Ecto neural progenitor cell (in vitro differentiated cells): ENCODE measurements at places on chromosomes 12 and 14.
A peak's percentile ranks its signal among the peaks of the same experiment; 100 is the strongest.

DNA sequence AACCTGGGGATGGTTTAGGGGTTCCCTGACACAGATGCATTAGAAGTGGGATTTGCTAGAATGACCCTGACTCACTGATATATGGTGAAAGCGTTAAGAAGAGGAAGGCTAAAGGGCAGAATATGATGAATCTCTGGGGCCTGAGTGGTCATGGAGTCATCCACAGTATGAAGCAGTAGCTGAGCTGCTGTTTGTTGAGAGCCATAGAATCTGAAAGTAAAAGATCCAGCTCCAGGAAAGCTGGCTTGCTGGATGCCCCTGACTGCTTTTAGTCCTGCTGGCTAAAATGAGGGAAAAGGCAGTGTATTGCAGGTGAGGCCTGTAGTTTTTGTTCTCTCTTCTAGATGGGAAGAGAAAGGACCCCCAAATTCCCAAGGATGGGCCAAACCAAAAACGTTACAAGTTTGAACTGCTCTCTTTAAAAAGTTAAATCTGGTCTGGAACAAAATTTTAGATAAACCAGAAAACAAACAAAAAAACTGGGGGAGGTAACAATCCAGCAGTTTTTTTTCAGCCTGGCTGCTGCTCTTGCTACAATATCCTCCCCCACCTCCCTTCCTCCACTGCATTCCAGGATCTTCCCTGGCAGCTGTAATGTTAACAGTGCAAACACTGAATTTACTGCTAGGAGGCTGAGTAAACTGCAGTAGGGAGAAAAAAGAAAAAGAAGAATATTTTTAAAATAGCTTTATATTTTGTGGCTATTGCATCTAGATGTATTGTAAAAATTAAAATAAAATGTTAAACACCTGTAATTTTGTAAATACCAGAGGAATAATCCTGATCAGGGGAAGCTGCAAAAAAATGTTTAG is 16.5 kb downstream of the SEL1L start:
- no peak for DNase-seq

DNA sequence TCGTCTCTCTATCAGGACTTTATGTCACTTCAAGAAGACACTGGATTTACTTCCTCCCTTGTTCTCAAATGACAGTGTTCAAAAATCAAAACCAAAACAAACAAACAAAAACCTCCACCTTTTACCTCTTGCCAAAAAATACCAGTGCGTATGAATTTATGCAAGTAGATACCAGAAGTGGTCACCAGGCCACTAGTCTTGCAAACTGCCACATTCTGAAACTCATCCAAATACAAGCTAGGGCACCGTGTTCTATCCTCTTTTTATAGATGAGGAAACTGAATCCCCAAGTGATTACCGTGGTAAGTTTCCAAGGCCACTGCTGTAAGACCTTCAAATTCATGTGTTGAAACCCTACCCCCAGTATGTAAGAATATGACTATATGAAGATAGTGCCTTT is 343.9 kb upstream of the KITLG start:
- DNase-seq, result no peak

DNA sequence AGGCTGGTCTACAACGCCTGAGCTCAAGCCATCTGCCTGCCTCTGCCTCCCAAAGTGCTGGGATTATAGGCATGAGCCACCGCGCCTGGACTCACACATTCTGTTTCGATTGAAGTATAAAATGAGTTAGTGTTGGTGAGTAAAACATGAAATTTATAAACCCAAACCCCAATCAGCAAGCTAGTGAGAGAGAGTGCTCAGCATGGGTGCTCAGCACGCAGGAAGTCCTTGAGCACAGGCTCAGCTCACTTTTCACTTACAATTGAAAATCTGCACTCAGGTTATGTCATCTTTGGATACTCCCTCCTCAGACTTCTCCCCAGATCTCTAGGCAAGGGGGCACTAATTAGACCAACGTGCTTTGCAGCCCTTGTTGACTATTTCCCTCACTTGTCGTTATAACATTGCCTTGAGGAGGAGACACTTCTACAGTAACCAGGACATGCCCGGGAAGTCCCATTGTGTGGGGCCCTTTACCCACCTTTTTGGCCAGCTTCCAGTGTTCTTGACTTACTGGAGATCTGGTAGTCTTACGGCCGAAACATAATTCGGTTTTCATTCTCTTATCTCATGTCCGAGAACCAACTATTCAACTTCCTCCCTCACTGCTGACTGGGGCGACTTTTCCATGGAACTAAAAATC is 68.5 kb upstream of the AMN1 start:
- DNase-seq, result no peak

GRCh38 chr12:107749083-107749482 is 11.9 kb downstream of the PRDM4 start:
- no peak for DNase-seq

DNA sequence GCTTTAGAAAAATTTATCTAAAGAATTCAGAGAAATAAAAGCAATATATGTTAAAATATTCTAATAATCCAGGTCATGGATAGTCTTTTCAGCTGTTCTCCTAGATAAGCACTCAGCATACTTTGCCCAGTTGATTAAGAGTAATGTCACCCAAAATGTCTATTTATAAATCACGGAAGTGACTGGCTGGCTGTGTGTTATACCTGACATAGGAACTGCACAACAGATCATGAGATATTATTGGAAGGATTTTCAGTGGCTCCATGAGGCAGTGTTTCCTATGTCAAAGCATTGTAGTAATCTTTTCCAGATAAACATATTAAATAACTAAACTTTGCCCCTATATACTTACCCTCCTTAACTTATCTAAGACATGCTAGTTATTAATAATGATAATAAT is 128.8 kb downstream of the ITPR2 start:
- no peak for DNase-seq

- DNase-seq, result no peak
Observed at GRCh38 chr14:28772613-28773012, 6.0 kb downstream of the FOXG1 start.

- DNase-seq, result no peak
Observed at GRCh38 chr14:101104485-101104884, 201.0 kb upstream of the RTL1 start.

GRCh38 chr14:97029800-97030199 is 232.6 kb downstream of the VRK1 start:
- DNase-seq, result no peak

DNA sequence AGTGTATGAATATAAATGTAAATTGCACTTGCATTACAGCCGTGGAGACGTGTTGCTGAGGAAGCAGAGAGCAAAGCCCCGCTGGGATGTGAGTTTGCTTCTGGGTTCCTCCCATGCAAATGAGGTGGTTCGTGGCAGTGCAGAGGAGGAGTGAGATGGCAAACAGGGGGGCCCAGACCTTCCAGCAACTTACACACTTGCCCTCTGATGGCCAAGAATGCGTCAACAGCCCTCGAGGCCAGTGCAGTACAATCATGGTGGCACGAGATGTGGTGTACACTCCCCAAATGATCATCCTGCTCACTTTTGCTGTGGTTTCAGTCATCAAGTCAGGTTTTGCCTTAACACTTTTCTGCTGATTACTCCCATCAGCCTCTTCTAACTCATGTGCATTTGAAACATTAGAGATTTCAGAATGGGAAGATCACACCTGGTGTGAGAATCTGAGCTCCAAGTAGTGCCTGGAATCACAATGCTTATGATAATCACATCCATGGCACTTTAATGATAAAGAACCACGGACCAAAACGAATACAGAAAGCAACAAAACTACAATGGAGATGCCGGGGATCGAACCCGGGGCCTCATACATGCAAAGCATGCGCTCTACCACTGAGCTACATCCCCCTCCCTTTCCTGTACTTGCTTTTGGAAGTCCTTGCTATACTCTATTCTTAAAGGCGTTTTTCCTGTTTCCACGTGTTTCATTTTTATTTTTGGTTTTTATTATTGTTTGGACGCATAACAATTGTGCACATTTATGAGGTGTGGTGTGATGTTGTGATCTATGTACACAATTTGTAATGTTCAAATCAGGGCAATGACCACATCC is 7.0 kb upstream of the UBC start:
- peak; percentile 82 for DNase-seq

- DNase-seq, result no peak
Observed at GRCh38 chr12:113315358-113315757, 19.6 kb downstream of the SLC8B1 start.

DNA sequence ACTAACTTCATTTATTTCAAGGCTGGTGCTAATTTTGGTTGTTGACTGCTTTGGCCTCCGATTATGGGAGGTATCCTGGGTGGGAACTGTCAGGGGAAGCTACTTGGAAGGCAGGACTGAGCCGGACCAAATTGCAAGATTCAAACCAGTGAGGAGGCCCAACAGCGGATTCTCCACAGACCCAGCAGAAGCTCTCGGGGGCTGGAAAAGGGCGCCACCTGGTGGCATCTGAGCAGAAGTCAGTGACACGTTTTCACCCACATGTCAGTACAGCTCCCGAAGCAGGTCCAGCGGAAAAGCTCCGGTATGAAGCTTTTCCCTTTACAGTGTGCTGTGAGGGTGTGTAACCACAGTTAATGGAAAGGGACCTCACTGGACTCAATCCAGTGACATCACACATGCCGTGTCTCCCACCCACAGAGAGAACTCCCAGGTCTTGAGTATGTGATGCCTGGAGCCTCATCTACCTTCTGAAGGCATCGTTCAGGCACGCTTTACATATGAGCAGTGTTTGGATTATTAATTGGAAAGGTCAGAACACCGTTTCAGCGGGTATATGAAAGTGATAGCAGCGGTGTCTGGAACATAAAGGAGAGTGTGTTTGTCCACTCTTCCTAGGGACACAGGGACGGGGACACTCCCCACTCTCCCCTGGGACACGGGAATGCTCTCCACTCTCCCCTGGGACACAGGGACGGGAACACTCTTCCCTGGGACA is 3.6 kb upstream of the P2RX2 start:
- DNase-seq, result peak; percentile 91

GRCh38 chr14:71675126-71675899 is 256.9 kb upstream of the RGS6 start:
- no peak for DNase-seq

- no peak for DNase-seq
Observed at GRCh38 chr14:22544406-22544805, 44.6 kb downstream of the DAD1 start.

GRCh38 chr12:75550401-75551240 is 39.2 kb upstream of the KRR1 start:
- no peak for DNase-seq

DNA sequence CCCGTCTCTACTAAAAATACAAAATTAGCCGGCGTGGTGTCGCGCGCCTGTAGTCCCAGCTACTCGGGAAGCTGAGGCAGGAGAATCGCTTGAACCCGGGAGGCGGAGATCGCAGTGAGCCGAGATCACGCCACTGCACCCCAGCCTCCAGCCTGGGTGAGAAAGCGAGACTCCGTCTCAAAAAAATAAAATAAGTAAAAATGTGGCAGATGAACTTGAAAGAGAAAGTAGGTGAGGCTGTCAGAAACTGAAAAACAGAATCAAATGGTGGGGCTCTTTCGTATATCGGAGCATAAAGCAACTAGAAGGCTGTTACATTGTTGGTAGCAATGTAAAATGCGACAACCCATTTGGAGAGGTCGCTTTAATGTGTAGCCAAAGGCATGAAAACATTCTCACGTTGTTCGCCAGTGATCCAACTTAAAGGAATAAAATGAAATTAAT is 767 bp upstream of the CCNT1 start:
- no peak for DNase-seq

DNA sequence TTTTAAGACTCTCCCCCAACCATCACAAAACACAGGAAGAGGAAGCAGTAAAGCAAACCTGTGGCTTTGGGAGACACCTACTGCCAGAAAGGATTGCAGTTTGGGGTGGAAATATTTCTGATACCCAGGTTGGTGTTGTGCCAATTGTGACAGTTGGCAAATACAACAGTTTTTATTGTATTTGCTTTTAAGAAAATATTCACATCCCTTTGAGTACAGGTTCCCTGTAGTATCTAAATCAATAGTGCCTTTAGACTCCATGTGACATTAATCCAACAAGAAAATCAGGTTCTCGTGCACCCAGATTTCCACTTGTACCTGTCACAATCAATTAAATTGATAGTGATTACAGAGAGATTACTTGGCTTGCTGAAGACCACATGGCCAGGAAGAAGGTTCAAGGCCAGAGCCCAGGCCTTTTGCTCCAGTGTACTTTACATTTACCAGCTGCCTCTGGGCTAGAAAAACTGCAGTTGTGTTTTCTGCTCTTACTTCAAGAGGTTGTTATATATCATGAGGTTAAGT is 361.2 kb downstream of the ATP23 start:
- DNase-seq, result no peak

DNA sequence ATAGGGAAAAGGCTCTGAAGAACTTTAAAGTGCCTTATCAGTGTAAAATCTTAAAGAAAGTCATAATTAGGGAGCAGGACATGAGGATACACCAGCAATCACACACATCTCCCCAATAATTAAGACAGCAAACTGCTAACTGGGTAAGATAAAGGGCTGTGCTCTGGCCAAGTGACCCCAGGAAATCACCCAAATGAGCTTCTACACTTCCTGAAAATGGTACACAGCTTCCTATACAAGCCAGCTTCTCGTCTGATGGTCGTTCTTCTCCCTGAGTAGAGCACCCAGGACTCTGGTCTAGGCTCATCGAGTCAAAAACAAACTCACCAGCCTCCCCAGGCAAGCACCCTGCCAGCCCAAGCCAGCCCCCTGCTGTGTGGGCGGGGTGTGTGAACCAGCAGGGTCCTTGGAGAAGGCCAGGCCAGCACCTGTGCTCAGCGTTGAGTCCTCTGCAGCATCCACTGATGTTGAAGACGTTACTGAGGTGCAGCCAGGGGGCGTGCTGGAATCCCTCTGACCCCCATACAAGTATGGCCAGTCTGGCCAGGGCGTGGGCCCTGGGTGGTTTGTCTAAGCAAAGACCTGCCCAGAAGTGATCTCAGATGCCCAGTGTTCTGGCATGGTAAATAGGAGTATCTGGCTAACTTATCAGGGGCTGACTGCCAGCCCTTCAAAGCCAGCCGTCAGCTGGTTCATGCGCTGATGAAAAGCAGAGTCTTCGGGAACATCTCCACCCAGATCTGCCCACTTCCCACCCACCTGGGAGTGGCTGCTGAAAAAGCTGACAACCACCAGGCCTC is 41.4 kb downstream of the ACTN1 start:
- no peak for DNase-seq

GRCh38 chr12:121224591-121224990 is 14.7 kb downstream of the P2RX4 start:
- DNase-seq, result no peak

DNA sequence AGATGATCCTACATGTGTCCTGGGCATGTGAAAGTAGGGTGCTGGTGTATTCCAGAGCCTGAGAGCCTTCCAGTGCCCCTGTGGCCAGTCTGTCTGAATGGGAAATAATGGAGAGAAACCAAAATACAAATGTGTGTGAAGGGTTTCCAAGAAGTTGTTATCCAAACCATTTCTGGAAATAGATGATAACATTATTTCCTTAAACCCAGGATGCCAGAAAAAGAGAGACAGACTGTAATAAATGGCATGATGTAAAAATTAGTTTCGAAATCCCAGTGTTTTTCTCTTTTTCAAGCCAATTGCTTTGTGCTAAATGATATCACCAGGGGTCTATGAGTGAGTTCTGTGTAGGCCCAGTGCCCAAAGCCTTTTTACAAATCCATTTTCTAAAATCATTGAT is 175.3 kb downstream of the PHLDA1 start:
- DNase-seq, result no peak

GRCh38 chr12:106033161-106033675 is 105.5 kb downstream of the NUAK1 start:
- DNase-seq, result no peak
